ENCODE measurements at places on chromosomes 4 and X.

GRCh38 chr4:89009761-89010369 lies 47.1 kb downstream of the FAM13A start:
- no peak for DNase-seq

GRCh38 chr4:22477813-22478182 lies 38.1 kb downstream of the ADGRA3 start:
- DNase-seq, result no peak

DNA sequence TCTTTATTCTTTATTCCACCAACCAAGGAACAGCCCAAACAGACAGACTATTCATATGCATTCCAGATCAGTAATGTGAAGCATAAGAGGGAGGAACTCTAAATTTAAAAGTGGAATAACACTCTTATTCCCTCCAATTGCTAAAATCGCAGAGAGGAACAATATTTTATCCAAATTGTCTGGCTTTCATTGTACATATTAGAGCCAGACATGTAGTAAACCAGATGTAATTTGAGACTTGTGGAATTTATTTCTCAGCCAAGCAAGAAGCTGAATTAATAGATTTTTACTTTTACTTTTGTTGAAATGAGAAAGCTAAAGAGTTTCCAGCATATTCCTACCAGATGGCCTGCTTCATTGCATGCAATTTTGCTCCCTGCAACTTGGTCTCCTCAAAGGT lies 674.6 kb upstream of the SLIT2 start:
- DNase-seq, result no peak

DNA sequence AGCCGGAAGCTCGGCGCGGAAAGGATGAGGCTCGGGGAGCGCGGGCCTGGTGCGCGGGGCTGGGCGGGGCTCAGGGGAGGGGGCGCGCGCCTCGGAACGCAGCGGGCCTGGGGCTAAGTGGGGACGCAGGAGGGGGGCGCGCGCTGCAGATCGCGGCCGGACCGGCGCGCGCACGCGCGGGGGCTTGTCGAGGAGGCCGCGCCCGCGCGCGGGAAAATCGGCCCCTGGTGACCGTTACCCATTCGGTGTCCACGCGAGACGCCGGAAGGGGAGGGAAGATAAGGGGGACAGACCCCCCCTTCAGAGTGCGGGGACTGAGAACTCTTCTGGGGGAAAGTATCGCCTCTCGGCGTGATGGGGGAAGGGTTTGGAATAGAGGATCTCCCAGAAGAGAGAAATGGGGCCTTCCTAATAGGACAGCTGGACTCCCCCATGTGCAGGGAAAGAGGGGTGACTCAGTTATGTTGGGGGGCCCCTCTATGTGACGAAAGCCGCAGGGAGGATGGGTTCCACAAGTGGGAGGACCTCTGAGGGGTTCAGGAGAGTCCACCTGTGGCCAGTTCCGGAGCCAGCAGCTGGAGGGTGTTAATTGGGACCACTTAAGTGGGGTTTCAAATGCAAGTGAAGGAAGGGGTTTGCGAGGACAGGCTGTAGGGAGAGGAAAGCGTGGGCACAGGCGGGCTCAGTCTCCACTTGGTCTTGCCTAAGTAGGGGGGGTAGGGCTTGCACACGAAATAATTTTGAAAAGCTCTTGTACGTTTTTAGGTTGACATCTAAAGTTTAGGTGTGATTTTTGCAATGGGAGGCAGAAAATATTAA lies 584 bp downstream of the SUV39H1 start:
- DNase-seq, result peak; percentile 48
